ENCODE measurements at places on chromosomes 1 and 21.
A peak's percentile ranks its signal among the peaks of the same experiment; 100 is the strongest.

DNA sequence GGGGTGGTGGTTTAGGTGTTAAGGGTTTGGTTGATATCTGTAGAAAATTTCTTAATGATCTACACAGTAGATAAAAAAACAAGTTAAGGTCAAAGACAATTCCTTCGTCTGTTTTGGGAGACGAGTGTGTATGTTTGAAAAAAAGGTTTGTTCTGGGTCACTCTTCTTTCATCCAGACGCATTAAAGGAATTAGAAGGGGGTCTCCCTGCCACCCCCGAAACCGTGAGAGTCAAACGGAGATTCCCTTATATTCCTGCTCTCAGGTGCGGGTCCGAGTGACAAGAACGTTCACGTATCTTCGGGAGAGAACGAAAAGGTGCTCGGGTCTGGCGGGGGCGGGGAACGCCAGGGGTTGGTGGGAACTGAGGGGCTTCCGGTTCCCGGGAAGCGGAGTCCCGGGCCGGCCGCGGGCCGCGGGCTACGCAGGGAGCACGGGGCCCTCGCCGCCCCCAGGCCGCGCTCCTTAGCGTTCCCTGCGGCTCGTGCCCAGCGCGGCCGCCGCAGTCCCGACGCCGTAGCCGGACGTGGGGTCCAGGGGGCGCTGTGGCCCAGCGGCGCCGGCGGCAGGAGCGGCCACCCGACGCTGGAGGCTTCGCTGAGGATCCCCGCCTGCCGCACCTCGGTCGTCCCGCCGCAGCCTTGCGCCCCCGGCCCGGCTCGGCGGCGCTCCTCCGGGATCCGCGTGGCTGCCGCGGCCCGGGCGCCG is at the start of gene ZFYVE9:
ZFYVE9 (plus strand) TSS at position 577 of the 707 bp plus-strand sequence. CDS start 91,118 bp downstream, outside the sequence.
- DNase-seq, result peak; percentile 93

- DNase-seq, result no peak
These were observed 42.1 kb upstream of the C8B start for GRCh38 chr1:57007948-57008347.

DNA sequence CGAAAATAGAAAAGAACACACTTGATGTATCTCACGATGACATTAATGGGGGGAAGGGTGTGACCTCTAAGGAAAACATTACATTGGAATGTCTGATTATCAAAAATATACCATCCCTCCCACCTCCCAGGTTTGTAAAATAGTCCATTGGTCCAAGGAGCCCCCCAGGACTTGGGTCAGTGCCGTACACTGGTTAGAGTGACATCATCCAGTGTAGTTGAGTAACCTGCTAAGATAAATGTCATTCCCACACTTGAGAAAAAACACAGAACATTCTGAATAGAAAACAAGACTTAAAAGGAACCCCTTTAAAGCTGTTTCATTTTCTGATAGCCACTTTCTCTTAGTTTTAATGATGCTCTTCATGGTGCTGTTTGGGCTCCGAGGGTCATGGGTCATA is 15.2 kb downstream of the DDX20 start:
- no peak for DNase-seq

GRCh38 chr1:6358144-6358624 is 35.4 kb downstream of the ACOT7 start:
- DNase-seq, result no peak

GRCh38 chr21:21605521-21605920 is 607.3 kb downstream of the NCAM2 start:
- no peak for DNase-seq

- DNase-seq, result no peak
These were observed 11.1 kb downstream of the VSIG8 start for GRCh38 chr1:159851407-159851806.

- no peak for DNase-seq
These were observed 89.7 kb downstream of the GTF2B start for GRCh38 chr1:88801575-88802208.

- DNase-seq, result no peak
These were observed 136.4 kb upstream of the KCNE2 start for GRCh38 chr21:34227386-34227852.

DNA sequence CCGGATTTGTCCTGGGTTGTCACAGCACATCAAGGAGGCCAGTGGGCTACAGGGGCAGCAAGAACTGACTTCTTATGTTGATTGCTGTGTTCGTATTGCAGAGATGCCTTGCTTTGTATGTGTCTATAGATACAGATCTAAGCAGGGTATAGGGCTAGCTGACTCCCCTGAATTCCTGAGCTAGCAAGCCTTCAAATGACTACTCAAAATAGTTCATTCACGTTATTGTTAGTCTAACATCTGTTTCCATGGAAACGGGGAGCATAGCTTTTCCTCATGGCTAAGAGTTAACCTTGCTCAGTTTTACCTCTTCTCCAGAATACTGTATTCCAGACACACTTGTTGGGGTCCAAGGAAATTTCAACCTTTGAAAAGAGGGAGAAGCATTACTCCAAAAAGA is 24.1 kb downstream of the TRIM45 start:
- DNase-seq, result no peak
